ENCODE measurements at places on chromosomes 3 and 15. TPM values are rescaled to one million over a fixed set of nuclear protein-coding genes. Genes with fewer than 3 reads are reported as not detected.

- H3K4me1 ChIP-seq: peaks cover 5% of the 10 kb centered on the region
- H3K27me3 ChIP-seq: no peaks in the 10 kb centered on the region
Observed at GRCh38 chr3:162569314-162569713, 1072.7 kb downstream of the OTOL1 start.

DNA sequence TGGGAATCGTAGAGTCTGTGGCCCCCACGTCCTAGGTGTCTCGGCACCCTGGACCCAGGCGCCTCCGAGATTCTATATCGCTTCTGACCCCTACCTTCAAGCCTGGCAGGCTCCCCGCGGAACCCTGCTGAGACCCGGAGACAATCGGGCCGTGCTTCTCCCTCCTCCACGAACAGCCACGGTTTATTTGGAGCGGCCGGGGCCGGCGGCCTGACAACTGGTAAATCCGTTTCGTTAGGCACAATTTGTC, 1.4 kb downstream of the GATA2 start:
- peaks cover 100% of the 10 kb centered on the region for H3K27me3 ChIP-seq
- H3K4me3 ChIP-seq: peak overlapping the region; percentile 57
- DNase-seq: peak; percentile 35

KLHL40 gene
- not detected for total RNA-seq

DNA sequence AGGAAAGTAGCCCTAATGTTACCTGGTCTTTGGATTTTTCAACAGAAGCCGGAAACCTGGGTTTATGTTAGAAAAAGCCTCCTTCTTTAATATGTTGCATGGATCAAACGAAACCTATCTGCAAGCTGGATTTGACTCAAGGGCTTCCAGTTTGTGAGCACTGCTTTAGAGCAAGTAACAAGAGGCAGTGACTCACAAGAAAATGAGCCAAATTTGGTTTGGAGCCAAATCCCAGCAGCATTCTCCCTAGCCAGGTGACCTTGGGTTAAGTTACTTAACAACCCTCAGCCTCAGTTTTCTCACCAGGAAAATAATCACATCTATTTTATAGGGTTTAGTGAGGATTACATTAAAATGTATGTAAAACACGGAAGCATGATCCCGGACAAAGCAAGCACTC, 215.2 kb upstream of the PRICKLE2 start:
- no peak overlapping the region for H3K4me3 ChIP-seq
- peaks cover 11% of the 10 kb centered on the region for H3K36me3 ChIP-seq
- DNase-seq: no peak

DNA sequence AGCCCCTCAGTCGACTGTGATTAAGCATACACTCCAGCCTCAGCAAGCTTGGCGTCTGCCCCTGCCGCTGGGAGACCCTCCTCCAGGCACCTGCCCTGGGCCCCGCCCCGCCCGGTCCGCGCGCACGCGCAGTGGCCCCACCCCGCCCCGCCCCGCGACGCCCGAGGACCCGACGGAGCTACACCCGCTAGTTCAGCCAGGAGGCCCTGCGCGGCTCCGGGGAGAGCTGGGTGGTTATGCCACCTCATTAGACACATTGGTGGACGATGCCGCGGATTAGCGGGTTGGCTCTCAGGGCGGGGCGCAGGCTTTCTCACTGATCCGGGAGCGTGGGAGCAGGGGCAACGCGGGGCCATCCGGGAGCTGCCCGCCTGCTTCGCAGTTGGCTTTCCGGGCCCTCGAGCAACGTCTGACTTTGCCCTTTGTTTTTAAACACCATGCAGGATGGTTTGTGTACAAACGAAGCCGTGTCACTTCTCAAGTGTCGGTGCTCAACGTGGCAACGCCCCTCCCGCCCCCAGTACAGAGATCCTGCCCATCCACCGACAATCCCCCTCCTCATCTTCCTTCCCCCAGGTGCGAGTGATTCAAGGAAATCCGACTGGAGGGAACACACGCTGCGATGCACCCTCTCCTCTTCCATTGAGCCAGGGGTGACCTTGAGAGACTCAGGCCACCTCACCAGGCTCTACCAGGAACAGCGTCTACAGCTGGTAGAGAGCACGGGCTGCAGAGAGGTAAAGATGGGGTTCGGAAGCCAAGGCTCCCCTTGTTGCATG, 109.3 kb downstream of the SHQ1 start:
- DNase-seq: peak; percentile 69
- H3K27ac ChIP-seq: no peak overlapping the region
- peaks cover 30% of the 10 kb centered on the region for H3K27me3 ChIP-seq
- peaks cover 22% of the 10 kb centered on the region for H3K4me1 ChIP-seq
- peaks cover 10% of the 10 kb centered on the region for H3K36me3 ChIP-seq

DNA sequence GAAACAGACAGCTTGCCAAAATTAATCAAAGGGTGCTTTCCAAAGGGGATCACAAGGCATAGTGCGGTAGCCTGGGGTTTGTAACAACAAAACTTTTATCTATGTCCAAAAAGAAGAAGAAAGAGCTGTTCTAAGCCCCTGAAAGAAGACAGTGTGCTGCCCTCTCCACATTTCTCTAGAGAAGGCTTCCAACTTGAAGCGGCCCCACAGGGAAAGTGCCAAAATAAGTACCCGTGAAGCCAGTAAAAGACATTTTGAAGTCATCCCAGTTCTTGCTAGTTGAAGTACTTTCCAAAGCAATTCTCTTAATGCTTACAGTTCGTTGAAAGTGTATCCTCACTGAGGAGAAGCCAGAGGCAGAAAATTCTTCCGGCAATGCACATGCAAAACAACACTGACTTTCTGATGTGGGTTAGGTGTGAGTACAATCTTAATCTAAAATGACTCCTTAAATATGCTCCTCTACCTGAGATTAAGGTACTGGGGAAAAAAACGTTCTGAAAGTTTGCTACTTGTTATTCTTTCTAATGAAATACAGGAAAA, 21.3 kb downstream of the GPR15 start:
- no peak for DNase-seq
- no peaks in the 10 kb centered on the region for H3K27me3 ChIP-seq
- H3K36me3 ChIP-seq: no peaks in the 10 kb centered on the region
- no peak overlapping the region for H3K27ac ChIP-seq
- peaks cover 5% of the 10 kb centered on the region for H3K4me1 ChIP-seq

DNA sequence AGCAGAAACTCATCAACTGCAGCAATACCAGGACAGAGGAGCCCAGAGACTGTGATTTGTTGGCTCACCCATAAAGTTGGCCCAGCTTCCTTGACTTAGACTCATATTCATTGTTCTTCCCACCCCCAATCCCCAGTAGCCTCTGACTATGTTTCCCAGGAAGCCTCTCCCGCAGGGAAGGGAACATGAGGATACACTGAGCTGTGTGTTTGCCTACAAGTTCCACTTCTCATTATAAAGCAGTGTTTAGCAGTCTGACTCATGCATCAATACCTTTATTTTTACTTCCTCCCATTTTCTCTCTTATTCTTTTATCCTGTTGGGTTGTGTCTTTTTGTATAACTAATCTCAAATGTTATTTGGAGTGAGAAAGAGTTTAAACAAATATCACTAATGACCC, 111.6 kb upstream of the PHLDB2 start:
- H3K36me3 ChIP-seq: peaks cover 3% of the 10 kb centered on the region
- peaks cover 60% of the 10 kb centered on the region for H3K4me1 ChIP-seq
- no peak overlapping the region for H3K4me3 ChIP-seq
- H3K27me3 ChIP-seq: no peaks in the 10 kb centered on the region
- DNase-seq: no peak

HCN4 gene
- 8.6 TPM for total RNA-seq

GRCh38 chr3:185677146-185677829, 91.2 kb downstream of the SENP2 start:
- H3K36me3 ChIP-seq: peaks cover 44% of the 10 kb centered on the region
- H3K4me3 ChIP-seq: no peak overlapping the region
- peaks cover 8% of the 10 kb centered on the region for H3K4me1 ChIP-seq
- peak overlapping the region; percentile 29 for H3K27ac ChIP-seq
- no peaks in the 10 kb centered on the region for H3K27me3 ChIP-seq

DNA sequence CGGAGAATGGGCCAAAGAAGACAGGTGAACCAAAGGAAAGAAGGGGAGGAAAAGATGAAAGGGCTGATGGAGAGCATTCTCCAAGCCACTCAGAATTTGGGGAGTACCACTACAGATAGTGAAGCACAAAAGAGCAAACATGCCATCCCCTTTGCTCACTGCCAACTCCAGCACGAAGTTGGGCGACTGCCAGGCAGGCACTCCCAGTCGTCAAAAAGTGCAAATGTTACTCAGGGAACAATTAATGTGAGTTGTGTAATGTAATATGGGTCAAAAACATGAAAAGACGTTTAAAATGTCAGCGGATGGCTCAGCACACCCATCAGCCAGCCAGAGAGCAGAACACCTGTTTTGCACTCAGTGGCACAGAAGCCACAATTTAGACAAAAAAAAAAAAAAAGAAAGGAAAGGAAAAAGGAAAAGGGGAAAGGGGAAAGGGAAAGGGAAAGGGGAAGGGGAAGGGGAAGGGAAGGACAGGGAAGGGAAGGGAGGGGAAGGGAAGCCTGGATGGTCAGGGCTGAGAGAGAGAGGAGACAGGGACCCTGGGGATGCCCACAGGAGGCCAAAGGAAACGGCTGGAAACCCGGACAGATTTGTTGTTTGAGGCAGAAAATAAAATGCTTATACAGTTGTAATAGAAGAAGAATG, 82.7 kb downstream of the COL8A1 start:
- H3K4me3 ChIP-seq: no peak overlapping the region
- peaks cover 27% of the 10 kb centered on the region for H3K4me1 ChIP-seq
- H3K27ac ChIP-seq: no peak overlapping the region
- H3K27me3 ChIP-seq: no peaks in the 10 kb centered on the region

DNA sequence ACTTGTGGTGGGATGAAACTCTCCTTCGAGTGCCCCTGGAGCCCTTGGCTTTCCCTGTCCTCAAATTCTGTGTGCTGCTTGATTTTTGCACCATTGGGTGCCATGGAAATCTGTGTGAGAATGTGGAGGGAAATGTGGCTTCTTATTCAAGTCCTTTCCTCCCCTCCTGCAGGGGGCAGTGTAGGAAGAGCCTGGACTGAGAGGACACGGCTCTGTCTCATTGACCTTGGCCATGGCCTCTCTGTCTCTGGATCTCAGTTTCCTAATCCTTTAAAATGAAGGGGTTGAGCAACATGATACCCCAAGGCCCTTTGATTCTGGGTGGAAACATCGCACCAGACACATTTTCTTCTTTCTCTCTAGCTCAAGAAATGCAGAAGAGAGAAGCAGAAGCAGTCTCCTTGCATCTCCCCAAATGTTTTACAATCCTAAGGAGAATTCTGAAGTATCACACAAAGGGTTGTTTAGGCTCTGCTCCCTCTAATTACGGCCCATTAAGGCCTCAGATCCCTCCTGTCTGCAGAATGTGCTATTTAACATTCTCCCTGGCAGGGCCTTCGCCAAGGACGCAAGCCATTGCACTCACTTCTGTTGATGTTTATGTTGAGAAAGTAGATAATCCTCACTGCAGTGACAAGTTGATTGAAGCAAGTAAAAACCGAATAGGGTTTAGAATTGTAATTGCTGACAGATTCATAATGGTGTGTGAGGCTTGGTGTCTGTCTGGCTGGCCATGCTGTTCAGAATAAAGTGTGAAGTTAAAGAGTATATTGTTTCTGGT, 169.1 kb downstream of the TPRG1 start:
- 0 out of 2 replicates have a peak, but pooled peaks cover 2% of the 10 kb centered on the region for H3K4me1 ChIP-seq
- H3K4me3 ChIP-seq: no peak overlapping the region
- no peak overlapping the region for H3K27ac ChIP-seq
- DNase-seq: peak; percentile 62
- no peaks in the 10 kb centered on the region for H3K36me3 ChIP-seq
- no peaks in the 10 kb centered on the region for H3K27me3 ChIP-seq

MYO1E gene
- 104 TPM for total RNA-seq

SPATA12 gene
- total RNA-seq: 0.39 TPM

DNA sequence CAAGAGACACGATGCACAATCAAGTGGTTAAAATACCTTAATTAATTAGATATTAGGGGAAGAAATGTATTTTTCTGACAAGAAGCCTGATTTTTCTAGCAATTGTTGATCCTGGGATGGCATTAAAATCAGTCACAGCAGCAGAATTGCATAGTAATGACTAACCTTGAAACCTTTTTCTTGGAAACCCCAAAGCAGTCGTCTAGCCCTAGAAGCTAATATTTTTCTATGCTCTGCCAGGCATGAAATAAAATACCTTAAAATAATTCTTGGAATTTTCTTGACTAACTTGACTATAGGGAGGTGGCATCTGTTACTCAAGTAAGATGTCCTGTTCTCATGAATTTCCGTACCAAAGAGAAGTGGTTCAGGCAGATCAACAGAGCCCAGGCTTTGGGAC, 204.1 kb downstream of the THRB start:
- DNase-seq: no peak
- no peaks in the 10 kb centered on the region for H3K27me3 ChIP-seq
- no peak overlapping the region for H3K4me3 ChIP-seq
- H3K4me1 ChIP-seq: no peaks in the 10 kb centered on the region

DNA sequence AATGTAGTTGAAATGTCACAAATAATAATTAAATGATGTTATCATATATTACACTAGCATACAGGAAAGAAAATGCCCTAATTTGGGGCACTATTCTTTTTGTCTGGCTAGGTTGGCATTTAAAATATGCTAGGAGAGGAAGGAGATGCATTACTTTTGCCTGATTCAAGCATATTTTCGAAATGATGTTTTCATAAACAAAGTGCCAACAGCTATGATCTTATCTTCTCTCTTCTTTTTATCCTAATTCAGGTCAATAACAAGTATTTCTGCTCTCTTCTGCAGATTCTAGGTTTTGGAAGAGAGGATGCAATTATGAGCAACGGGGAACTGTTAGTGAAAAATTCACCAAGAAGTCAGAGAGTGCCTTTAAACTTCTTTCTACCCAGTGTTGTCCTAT, 55.8 kb upstream of the NR2F2 start:
- H3K27me3 ChIP-seq: peaks cover 3% of the 10 kb centered on the region
- H3K36me3 ChIP-seq: no peaks in the 10 kb centered on the region
- no peak overlapping the region for H3K4me3 ChIP-seq
- peaks cover 5% of the 10 kb centered on the region for H3K4me1 ChIP-seq

- no peaks in the 10 kb centered on the region for H3K4me1 ChIP-seq
- H3K27ac ChIP-seq: no peak overlapping the region
- H3K27me3 ChIP-seq: no peaks in the 10 kb centered on the region
- H3K36me3 ChIP-seq: 0 out of 2 replicates have a peak, but pooled peaks cover 3% of the 10 kb centered on the region
- no peak for DNase-seq
Observed at GRCh38 chr15:66940368-66940767, 125.0 kb upstream of the SMAD3 start.

MYEF2 gene
- total RNA-seq: 112 TPM

DNA sequence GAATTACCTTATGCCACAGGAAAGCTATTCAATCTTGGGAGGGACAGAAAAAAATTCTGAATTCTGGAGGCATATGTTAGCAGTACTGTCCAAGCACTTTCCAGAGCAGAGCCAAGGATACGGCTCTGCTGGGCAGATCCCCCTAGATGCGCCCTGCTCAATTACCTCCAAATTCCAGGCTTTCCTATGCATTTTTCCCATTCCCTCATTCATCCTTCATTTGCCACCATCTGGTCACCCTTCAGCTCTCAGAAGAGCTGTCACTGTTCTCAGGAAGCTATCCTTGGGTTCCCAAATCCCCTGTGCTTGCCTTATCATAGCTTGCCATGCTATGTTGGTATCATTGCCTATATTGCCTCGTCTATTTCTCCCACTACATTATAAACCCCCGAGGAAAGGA, 45.2 kb downstream of the RYK start:
- H3K4me3 ChIP-seq: no peak overlapping the region
- DNase-seq: no peak
- no peaks in the 10 kb centered on the region for H3K27me3 ChIP-seq
- H3K4me1 ChIP-seq: peaks cover 8% of the 10 kb centered on the region
- H3K27ac ChIP-seq: no peak overlapping the region
- H3K36me3 ChIP-seq: peaks cover 29% of the 10 kb centered on the region
